G401 (cell line): ENCODE measurements at places on chromosomes 2 and 18. TPM values are rescaled to one million over a fixed set of nuclear protein-coding genes. Genes with fewer than 3 reads are reported as not detected.
A peak's percentile ranks its signal among the peaks of the same experiment; 100 is the strongest.

DNA sequence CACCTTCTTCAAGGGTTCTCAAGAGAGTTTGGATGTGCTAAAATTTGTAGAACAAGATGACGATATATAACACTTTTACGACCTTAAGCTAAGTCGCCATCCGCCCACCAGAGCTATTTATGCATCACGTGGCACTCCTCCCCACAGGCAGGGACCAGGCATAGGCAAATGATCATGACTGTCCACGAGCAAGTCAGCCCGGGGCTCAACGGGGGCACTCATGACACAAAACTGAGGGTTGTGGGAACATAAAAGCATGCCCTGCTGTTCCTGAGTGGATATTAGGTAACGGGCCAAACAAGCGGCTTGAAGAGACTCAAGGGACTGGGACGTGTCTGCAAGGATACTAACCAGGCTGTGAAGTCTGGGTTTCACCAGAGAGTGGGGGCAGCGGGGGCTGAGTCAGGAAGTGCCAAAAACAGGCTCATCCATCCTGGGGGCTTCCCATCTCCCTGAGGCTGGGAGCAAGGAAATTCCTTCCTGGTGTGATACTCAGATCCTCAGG, 58.1 kb downstream of the FAM178B start:
- DNase-seq = peak; percentile 28

DNA sequence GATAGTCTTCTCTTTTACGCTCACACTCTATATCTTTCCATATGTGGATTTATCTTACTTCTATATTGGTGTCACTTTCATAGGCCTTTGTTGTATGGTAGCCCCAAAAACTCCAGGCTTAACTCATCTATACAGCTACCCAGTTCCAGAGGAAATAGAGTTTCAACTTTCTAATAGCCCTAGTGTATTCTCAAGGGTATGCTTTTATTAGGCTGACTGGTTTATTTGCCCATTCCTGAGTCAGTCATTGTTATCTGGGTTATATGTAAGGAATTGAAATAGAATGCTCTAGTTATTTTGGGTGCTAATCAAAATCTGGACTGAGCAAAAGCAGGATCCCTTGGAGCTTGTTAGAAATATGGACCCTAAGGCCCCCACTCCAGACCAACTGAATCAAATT, 307.4 kb upstream of the KCNJ3 start:
- DNase-seq = no peak

DNA sequence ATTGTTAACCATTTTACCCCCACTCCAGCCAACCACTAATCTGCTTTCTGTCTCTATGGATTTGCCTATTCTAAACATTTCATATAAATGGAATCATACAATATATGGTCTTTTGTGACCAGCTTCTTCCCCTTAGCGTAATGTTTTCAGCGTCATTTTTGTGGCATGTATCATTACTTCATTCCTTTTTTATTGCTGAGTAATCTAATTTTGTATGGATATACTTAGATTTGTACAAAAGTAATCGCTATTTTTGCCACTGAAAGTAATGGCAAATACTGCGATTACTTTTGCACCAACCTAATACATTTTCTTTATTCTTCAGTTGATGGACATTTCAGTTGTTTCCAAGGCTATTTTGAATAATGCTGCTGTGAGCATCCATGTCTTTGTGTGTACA, 227.6 kb downstream of the WDR7 start:
- DNase-seq = no peak

GRCh38 chr2:240868286-240869108, at the start of gene AGXT:
TSS of gene AGXT (plus strand) at chr2:240868824. CDS start at chr2:240868866, 42 bp downstream.
- DNase-seq = no peak

Gene CCDC74A
- 54.1 and 63.4 TPM in 2 replicates for total RNA-seq

Gene PLGLB2
- total RNA-seq = not detected in 2 replicates

Gene SLC5A7
- total RNA-seq = not detected in 2 replicates

Gene MREG
- total RNA-seq = 4.0 and 4.2 TPM in 2 replicates

Gene MPP4
- total RNA-seq = 7.4 and 8.8 TPM in 2 replicates

Gene ZSWIM2
- total RNA-seq = not detected in 2 replicates
